ENCODE measurements at places on chromosomes 1 and 21.
A peak's percentile ranks its signal among the peaks of the same experiment; 100 is the strongest.

DNA sequence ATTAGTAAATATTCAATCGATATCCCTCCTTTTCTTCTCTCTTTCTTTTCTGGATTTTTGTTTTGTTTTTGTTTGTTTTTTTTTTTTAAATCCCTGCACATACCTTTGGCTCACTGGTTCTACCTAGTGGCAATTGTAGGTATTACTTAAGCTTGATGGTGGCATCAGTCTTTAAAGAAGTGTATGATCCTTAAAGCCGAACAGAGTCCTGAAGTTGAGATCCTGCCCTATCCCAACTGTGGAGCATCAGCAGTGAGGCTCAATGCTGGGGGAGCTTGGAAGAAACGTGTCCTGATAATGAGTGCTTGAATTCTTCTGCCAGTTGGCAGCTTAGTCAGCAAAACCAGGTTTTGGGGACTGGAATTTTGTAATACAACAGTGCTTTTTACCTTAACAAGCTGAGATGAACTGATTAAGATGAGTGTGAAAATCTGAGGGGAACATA, 60.8 kb downstream of the FASLG start:
- DNase-seq = peak; percentile 70

DNA sequence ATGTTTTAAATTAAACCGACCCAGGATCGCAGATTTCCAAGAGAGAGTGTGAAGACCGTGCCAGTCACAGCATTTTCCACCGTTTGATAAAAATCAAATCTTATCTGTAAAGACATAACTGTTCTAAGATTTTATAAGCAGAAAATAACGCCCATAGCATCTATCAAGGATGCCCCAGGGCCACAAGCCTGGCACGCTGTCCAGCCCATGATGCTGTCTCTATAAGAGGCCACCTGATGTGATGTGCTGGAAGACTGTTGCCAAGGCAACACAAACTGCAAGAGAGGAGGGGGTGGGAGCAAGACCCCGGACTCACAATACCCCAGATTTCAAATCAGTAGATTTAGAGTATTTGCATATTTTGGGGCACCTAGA, 116.5 kb downstream of the DSCAM start:
- DNase-seq = no peak

DNA sequence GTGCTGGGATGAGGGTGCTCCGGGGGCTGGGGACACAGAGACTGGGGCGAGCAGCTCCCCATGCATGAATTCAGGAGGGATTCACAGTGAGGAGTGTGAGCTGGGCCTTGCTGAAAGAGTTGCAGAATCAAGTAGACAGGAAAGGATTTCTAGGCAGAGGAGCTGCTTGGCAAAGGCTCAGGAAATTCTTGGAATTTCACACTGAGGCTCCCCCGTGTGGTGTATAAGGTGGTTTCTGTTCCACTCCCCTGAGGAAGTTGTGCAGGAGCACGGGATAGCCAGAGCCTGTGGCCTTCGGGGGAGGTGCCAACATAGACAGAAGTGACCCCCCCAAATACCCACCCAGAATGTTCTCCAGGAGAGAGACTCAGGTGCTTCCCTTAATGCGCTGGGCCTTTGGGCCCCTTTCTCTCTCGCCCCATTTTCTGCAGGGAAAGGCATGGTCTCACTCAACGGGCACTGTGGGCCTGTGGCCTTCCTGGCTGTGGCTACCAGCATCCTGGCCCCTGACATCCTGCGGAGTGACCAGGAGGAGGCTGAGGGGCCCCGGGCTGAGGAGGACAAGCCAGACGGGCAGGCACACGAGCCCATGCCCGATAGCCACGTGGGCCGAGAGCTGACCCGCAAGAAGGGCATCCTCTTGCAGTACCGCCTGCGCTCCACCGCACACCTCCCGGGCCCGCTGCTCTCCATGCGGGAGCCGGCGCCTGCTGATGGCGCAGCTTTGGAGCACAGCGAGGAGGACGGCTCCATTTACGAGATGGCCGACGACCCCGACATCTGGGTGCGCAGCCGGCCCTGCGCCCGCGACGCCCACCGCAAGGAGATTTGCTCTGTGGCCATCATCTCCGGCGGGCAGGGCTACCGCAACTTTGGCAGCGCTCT, 58.5 kb upstream of the ACTL8 start:
- DNase-seq = no peak

DNA sequence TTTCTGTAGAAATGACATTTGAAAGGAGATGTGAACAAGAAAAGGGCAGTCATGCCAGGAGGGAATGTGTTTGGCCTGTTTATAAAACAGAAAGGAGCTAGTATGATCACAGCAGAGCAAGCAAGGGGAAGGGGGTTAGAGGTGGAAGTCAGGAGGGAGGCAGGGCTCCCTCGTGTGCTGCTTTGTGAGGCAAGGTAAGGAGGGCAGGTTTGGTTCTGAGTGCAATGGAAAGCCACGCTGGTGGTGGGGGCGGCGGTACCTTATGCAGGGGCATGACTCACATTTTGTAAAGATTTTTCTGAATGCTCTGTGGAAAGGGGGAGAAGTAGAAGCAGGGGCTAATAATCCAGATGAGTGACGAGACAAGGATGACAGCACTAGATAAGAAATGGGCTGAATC, 197.5 kb upstream of the C8B start:
- DNase-seq = no peak

DNA sequence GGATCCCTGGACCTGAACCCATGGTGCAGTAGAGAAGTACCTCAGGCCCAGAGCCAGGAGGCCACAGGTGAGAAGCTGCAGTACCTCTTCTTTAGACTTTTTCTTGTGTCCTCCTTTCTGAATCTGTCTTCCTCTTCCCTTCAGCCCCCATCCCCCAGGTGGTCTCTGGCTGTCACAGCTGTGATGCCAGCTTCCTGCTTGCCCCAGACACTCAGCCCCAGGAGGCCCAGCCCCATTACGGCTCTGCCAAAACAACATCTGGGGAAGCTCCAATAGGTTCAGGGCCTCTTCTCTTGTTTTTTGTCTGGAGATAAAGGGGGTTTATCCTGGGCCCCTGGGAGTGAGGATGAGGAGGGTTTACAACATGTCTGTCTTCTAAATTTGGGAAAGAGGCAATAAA, 9.5 kb upstream of the BTG2 start:
- no peak for DNase-seq

DNA sequence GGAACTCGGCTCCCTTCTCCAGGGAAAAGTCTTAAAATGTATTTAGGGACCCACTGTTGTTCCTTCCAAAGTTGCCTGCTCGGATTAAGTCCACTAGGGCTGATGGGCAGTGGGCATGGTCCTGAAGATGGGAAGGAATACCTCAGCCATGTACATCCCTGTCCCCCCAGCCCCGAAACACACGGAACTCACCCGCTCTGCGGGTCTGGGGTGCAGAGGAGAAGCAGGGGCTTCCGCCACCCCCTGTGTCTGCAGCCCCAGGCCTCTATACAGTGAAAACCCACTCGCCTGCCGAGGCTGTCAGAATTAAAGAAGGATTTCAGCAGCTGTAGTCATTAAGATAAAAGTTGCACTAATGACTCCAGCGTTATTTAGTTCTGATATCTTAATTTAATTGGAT, 212.6 kb upstream of the VAMP3 start:
- no peak for DNase-seq

DNA sequence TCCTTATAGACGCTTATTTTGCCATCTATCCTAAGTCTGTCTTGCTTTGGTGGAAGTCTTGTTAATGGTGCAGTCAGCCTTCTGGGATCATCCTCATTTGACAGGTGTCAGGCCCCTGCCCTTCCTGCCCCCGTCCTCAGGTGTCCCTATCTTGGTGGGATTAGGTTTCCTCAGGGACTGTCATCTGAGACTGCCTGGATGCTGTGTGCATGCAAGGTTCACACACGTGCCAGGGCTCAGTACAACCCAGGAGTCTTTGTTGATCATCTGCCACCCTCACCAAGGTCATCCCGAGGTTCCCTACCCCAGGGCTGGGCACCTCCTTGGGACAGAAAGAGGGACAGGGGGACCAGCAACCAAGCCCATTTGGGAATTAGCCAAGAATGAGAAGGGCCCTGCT, 18.0 kb downstream of the PADI2 start:
- DNase-seq = no peak

GRCh38 chr21:8989721-8990325, 1531.6 kb upstream of the TPTE start:
- DNase-seq = no peak
